ENCODE measurements at places on chromosomes 3 and 15. TPM values are rescaled to one million over a fixed set of nuclear protein-coding genes. Genes with fewer than 3 reads are reported as not detected.

PARP6 gene
- 58.8 TPM for total RNA-seq

SST gene
- not detected for total RNA-seq

COL8A1 gene
- total RNA-seq, result 0.10 TPM

CHCHD4 gene
- 12.8 TPM for total RNA-seq

RASL12 gene
- total RNA-seq, result not detected

CHRNA5 gene
- 3.1 TPM for total RNA-seq

GNAT1 gene
- not detected for total RNA-seq

ITIH1 gene
- not detected for total RNA-seq

MUSTN1 gene
- 4.4 TPM for total RNA-seq

GRCh38 chr15:69751147-69751546, 298.5 kb downstream of the RPLP1 start:
- H3K4me3 ChIP-seq, result no peak overlapping the region
- no peak overlapping the region for H3K27ac ChIP-seq
- H3K36me3 ChIP-seq, result peaks cover 45% of the 10 kb centered on the region
- peaks cover 34% of the 10 kb centered on the region for H3K4me1 ChIP-seq

DNA sequence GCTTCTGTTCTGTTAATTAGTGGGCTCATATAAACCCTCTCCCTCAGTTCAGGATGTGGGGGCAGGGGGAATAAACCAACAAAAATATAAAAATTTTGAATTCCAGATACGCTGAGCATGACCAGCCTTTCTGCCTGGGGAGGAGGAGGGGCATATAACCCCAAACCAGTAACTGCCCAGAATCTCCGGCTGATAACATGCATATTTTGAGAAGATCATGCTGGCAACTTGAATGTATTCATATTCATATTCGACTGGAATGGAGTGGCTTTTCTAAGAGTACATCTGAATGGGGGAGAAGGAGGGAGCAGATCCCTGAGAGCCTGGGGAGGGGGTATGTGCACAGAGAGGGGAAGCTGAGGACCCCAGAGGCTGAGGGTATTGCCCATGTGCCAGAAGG, 54.5 kb upstream of the LCTL start:
- no peak for DNase-seq
- H3K27me3 ChIP-seq, result peaks cover 29% of the 10 kb centered on the region
- H3K27ac ChIP-seq, result no peak overlapping the region
- no peak overlapping the region for H3K4me3 ChIP-seq

DNA sequence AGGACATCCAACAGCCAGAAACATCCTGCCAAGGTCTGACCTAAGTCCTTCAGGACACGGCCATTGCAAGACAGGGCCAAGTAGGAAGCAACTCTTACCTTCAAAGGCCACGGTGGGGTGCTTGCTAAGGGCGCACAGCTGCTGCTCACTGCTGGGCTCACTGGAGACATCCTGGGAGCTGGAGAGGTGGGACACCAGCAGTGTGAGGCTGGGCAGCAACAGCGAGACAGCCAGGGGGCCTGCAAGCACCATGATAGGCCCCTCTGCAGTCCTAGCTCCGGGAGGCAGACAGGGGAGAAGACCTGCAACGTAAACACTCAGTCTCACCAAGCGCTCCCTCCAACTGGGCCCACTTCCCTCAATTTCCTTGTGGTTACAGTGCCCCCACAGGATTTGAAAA, 79.2 kb downstream of the SEMA5B start:
- no peaks in the 10 kb centered on the region for H3K36me3 ChIP-seq
- peaks cover 19% of the 10 kb centered on the region for H3K27me3 ChIP-seq
- H3K4me3 ChIP-seq, result no peak overlapping the region
- H3K27ac ChIP-seq, result no peak overlapping the region
- DNase-seq, result no peak

- H3K27me3 ChIP-seq, result no peaks in the 10 kb centered on the region
- no peak overlapping the region for H3K4me3 ChIP-seq
- no peak for DNase-seq
- no peak overlapping the region for H3K27ac ChIP-seq
These were observed 6.5 kb downstream of the PBRM1 start for GRCh38 chr3:52679199-52679538.

DNA sequence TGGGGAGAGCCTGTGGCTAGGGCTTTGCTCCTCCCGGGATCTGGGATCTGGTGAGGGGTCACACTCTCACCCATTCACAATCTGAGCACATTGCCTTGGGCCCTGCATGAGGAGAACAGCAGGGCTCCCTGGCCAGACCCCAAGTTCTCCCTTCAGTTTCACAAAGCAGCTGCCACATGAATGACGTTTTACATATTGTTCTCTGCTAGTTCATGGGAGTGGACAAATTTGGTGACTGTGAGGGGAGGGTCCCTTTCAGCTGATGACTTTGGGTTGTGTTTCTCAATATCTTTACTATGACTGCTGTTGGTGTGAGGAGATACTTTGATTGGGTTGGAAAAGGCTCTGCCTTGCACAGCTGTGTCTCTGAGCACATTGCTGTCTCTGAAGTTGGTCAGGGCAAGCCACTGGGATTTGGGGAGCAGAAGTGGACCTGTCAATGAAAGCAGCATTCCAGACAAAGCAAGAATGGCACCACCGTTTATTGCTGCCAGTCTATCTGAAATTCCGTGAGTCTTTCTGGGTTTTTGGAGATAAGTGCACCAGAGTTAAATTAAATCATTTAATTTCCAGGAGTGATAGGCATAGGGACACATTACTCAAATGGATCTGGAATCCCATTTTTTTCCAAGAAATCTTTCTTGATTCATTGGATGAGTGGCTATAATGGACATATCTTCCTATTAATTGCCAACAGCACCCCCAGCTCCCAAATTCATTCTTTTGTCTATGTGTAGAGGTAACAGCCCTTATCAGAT, 10.3 kb downstream of the TIMP4 start:
- H3K27me3 ChIP-seq, result peaks cover 17% of the 10 kb centered on the region
- H3K36me3 ChIP-seq, result no peaks in the 10 kb centered on the region
- no peaks in the 10 kb centered on the region for H3K4me1 ChIP-seq

DNA sequence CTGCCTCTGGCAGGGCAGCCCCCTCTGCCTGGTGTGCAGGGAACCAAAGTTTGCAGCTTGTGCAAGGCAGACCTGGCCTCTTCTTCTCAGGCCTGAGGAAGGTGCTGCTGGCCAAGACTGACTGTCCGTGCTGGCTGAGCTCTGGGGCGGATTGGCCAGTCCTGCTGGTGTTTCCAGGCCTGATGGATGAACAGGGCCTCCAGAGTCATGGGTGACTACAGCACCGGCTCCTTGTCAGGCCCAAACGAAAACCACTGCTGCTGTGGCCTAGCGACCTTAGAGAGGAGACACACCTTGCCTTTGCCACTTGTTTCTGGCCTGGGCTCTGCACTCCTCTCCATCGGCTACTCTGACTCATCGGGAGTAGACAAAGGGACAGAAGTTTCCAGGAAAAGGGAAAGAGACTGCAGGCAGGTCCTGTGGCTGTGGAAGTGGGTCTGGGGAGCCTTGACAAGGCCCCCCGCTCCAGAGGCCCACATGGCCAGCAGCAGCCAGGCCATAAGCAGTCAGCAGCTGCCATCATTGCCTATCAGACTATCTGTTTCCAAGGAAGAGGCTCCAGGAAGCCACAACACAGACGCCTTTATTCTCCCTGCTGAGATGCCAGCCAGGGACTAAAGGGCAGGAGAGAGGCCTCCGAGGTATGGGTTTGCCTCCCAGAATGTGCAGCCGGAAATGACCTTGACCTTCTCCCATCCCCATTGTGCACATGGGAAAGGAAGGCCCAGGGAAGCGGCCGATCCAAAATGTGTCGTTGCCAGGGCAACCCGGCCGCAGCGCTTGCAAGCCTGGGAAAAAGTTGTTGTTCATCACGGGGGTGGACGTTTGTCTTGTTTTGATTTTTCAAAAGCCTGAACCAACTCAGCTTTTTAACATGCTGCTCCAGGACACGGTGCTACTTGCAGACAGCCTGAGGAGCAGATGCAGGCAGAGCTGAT, 160.5 kb downstream of the CHSY1 start:
- H3K27ac ChIP-seq, result no peak overlapping the region
- no peak for DNase-seq
- peaks cover 8% of the 10 kb centered on the region for H3K27me3 ChIP-seq
- H3K4me3 ChIP-seq, result no peak overlapping the region
- H3K4me1 ChIP-seq, result peaks cover 20% of the 10 kb centered on the region
- peaks cover 4% of the 10 kb centered on the region for H3K36me3 ChIP-seq

DNA sequence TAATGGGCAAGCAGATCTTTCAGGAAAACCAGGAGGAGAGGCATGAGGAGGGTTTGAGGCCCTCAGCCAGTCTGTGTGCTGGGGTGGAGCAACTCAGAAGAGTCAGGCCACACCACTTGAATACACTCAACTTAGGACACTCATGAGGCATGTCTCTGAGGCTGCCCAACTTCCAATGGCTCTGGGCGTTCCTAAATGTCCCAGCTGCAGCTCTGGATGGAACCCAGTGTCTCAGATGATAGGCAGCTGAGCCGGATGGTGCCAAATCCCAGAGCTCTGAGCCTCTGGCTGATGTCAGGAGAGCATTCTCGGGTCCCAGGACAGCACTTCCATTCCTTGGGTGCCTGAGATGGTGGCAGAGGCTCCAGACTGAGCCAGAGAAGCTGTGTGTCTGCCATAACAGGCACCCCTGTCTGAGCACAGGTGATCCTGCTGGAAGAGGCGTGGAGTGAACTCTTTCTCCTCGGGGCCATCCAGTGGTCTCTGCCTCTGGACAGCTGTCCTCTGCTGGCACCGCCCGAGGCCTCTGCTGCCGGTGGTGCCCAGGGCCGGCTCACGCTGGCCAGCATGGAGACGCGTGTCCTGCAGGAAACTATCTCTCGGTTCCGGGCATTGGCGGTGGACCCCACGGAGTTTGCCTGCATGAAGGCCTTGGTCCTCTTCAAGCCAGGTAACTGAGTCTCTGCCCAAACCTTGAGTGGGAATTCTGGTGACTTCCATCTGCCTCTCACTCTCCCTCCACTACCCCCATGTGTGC, 2.8 kb downstream of the NR2E3 start:
- H3K4me3 ChIP-seq, result no peak overlapping the region
- H3K27ac ChIP-seq, result no peak overlapping the region
- no peak for DNase-seq
- no peaks in the 10 kb centered on the region for H3K27me3 ChIP-seq
- H3K36me3 ChIP-seq, result no peaks in the 10 kb centered on the region

DNA sequence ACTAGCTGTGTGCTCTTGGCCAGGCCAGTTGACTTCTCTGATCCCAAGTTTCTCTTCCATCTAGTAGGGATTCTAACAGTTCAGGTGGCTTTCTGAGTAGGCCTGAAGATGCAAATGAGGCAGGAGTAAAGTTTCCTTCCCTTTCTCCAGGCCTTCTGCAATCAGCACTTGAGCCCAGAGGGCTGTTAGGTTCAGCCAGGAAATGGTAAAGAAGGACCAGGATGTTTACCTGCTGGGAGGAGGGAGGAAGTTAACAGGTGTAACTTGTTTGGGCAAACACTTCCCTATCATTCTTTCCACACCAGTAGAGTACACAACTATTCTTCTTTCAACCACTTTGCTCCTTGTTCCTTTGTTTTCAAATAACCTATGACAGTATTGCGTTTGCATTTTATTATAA, 13.3 kb upstream of the TNFSF10 start:
- peaks cover 49% of the 10 kb centered on the region for H3K4me1 ChIP-seq
- peak overlapping the region; percentile 87 for H3K27ac ChIP-seq
- no peak overlapping the region for H3K4me3 ChIP-seq
- H3K27me3 ChIP-seq, result no peaks in the 10 kb centered on the region
- no peak for DNase-seq

DNA sequence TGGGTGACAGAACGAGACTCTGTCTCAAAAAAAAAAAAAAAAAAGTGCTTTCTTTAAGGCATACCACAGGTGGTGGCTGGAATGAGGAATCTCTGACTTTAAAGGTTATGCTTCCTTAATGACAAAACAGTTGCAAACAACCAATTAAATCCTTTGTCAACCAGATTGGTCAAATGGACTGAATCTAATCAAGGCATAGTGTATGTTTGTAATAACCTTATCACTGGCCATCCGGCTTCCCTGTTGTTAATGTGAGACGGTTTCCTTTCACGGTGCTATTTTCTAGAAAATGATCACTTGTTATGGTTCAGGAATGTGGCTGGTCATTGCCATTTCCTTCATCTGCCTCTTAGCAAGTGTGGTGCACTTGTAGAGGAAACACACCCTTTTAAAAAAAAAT, 75.9 kb downstream of the FLNB start:
- peaks cover 26% of the 10 kb centered on the region for H3K4me1 ChIP-seq
- no peaks in the 10 kb centered on the region for H3K27me3 ChIP-seq
- peaks cover 25% of the 10 kb centered on the region for H3K36me3 ChIP-seq
- no peak overlapping the region for H3K27ac ChIP-seq
- no peak for DNase-seq
- H3K4me3 ChIP-seq, result no peak overlapping the region

- no peaks in the 10 kb centered on the region for H3K4me1 ChIP-seq
- no peak overlapping the region for H3K27ac ChIP-seq
- H3K4me3 ChIP-seq, result no peak overlapping the region
- H3K27me3 ChIP-seq, result no peaks in the 10 kb centered on the region
- H3K36me3 ChIP-seq, result no peaks in the 10 kb centered on the region
These were observed 1462.8 kb upstream of the GBE1 start for GRCh38 chr3:83224101-83224868.

DNA sequence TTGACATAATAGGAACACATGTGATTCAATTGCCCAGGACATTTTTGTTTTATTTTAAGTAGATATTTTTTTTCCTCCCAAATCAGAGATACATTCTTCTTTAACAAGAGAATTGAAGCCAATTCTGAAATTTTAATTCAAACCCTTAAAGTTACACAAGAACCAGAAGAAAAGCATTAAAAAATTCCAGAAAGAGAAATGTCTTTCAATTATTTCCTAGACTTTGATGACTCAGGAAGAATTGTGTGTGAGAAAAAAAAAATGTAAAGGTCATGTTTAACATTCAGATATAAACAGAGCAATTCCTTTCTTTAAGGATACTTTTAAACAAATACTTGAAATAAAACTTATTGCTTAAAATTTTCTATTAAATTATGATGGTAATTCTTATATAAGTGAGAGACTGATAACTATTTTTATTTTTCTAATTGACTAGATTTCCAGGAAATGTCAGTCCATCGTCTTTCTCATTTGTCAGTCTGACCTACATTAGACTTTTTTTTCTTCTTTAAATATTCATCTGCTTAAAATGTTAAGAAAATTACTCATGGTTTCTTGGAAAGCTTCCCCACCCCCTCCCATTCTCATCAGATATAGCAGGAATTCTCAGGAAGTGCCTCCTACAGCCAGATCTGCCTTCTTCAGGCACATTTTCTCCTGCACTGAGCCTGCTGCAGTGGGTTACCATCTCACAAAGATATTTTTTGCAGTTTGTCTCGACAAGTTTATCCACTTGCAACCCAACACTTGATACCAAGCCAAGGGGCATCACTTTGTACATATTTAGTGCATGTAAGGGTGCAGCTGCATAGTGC, 261.8 kb upstream of the CBLB start:
- H3K4me1 ChIP-seq, result peaks cover 11% of the 10 kb centered on the region
- H3K27ac ChIP-seq, result no peak overlapping the region
- H3K27me3 ChIP-seq, result no peaks in the 10 kb centered on the region

GRCh38 chr15:39554746-39555387, 26.0 kb upstream of the THBS1 start:
- no peak overlapping the region for H3K27ac ChIP-seq
- H3K4me3 ChIP-seq, result no peak overlapping the region
- H3K27me3 ChIP-seq, result peaks cover 8% of the 10 kb centered on the region
